T-helper 1 cell treated with Interleukin-12 subunit alpha and Interleukin-12 subunit beta and Interleukin-4 antibody, amounts not matched to agents 30 ng/mL and 1 ng/mL, for 36 hours (primary cell): ENCODE measurements at places on chromosomes 3 and 15. TPM values are rescaled to one million over a fixed set of nuclear protein-coding genes. Genes with fewer than 3 reads are reported as not detected.

Gene MESP1
- total RNA-seq: 0.85 and 1.3 TPM in 2 replicates

Gene ST3GAL6
- 0.29 TPM in 1 of 2 replicates, not detected in the other for total RNA-seq

Gene PRSS50
- total RNA-seq: not detected in 2 replicates

Gene CPEB1
- not detected in 2 replicates for total RNA-seq

Gene FEZF2
- total RNA-seq: not detected in 2 replicates

Gene CA12
- total RNA-seq: not detected in 2 replicates

Gene CHRM5
- total RNA-seq: not detected in 2 replicates

Gene LRRC49
- total RNA-seq: 0.29 TPM in 1 of 2 replicates, not detected in the other

Gene GP5
- total RNA-seq: 1.9 TPM in 2 replicates

Gene CTXN2
- total RNA-seq: not detected in 2 replicates

Gene PPP2R3A
- 0.05 TPM in 1 of 2 replicates, not detected in the other for total RNA-seq

Gene PLOD2
- total RNA-seq: 0.95 and 1.0 TPM in 2 replicates

Gene NR1I2
- not detected in 2 replicates for total RNA-seq

Gene DYNLT2B
- total RNA-seq: 17.2 and 17.8 TPM in 2 replicates

Gene PLSCR2
- total RNA-seq: 0.71 and 1.1 TPM in 2 replicates

Gene FANCD2OS
- total RNA-seq: not detected in 2 replicates

Gene DPPA2
- total RNA-seq: not detected in 2 replicates

Gene TRPM1
- not detected in 2 replicates for total RNA-seq

Gene PLIN1
- not detected in 2 replicates for total RNA-seq

Gene THSD4
- not detected in 2 replicates for total RNA-seq

Gene SLC12A8
- 0.15 and 1.0 TPM in 2 replicates for total RNA-seq

Gene GDPGP1
- total RNA-seq: 17.9 and 19.3 TPM in 2 replicates

Gene ALS2CL
- total RNA-seq: 1.6 and 1.9 TPM in 2 replicates

Gene TNNC1
- 0.74 and 1.3 TPM in 2 replicates for total RNA-seq

Gene CD200R1
- 18.0 and 18.6 TPM in 2 replicates for total RNA-seq

Gene POPDC2
- total RNA-seq: 2.0 and 2.3 TPM in 2 replicates

Gene TLR9
- 0.34 and 0.49 TPM in 2 replicates for total RNA-seq

Gene CHRNB4
- not detected in 2 replicates for total RNA-seq

Gene PLA2G4F
- not detected in 2 replicates for total RNA-seq

Gene GOLGA8M
- 2.9 and 3.8 TPM in 2 replicates for total RNA-seq

Gene TM4SF4
- total RNA-seq: not detected in 2 replicates

Gene TBC1D2B
- 115 and 118 TPM in 2 replicates for total RNA-seq

Gene SST
- not detected in 2 replicates for total RNA-seq

Gene SAXO2
- total RNA-seq: 0.12 and 0.49 TPM in 2 replicates

Gene ANKRD34C
- not detected in 2 replicates for total RNA-seq

Gene TMEM108
- total RNA-seq: not detected in 2 replicates

Gene TAGLN3
- 0.66 and 0.73 TPM in 2 replicates for total RNA-seq

Gene SELENOT
- 131 TPM in 2 replicates for total RNA-seq

Gene ACKR4
- total RNA-seq: not detected in 2 replicates

Gene RAB27A
- 82.6 and 85.3 TPM in 2 replicates for total RNA-seq

Gene ENTPD3
- total RNA-seq: not detected in 2 replicates

Gene NUP210
- total RNA-seq: 160 and 161 TPM in 2 replicates

Gene NECTIN3
- total RNA-seq: 6.0 and 6.2 TPM in 2 replicates

Gene KLHL6
- 35.1 and 36.0 TPM in 2 replicates for total RNA-seq

Gene SHF
- total RNA-seq: 2.2 and 2.8 TPM in 2 replicates

Gene LRRC15
- not detected in 2 replicates for total RNA-seq
